ENCODE measurements at places on chromosomes 5 and 9.
A peak's percentile ranks its signal among the peaks of the same experiment; 100 is the strongest.

DNA sequence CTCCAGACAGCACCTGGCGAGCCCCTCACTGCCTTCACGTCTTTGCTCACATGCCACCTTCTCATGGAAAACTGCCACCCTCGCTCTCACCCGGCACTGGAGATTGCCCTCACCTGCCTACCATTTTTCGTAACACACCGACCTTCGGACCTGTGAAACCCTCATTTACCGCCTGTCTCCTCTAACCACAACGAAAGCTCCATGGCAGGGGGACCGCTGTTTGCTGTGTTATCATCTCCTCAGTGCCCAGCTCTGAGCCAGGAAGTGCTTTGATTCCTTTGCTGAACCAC, 109.2 kb upstream of the PHYKPL start:
- H3K36me3 ChIP-seq = no peaks in the 10 kb centered on the region
- H3K4me3 ChIP-seq = no peak overlapping the region
- peaks cover 13% of the 10 kb centered on the region for H3K4me1 ChIP-seq
- H3K27ac ChIP-seq = no peak overlapping the region
- no peak for DNase-seq
- H3K27me3 ChIP-seq = no peaks in the 10 kb centered on the region

DNA sequence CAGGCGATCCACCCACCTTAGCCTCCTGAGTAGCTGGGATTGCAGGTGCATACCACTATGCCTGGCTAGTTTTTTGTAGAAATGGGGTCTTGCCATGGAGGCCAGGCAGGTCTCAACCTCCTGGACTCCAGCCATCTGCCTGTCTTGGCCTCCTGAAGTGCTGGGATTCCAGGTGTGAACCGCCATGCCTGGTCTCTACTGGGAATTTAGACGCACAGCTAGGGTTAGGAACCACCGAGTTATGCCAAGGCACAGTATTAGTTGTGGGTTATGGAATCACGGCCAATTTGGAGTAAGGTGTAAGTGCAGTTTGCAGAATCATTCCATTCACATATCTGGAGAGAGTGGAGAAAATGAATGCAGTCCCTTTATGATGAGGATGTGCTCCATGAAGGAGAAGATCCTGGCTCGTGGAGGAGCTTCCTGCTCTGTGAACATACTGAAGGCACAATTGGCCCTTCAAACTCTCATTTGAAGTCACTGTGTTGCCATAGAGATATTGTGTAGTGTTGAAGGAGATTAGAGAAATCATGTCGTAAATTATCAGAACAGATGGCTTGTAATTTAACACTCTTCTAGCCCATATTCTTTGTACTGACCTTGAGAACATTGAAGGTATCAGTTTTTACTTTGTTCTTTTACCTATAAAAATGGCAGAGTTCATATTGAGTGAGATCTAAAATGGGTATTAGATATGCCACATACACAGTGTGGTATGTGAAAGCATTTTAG, 18.8 kb downstream of the TRIO start:
- no peaks in the 10 kb centered on the region for H3K36me3 ChIP-seq
- no peak for DNase-seq
- H3K27me3 ChIP-seq = no peaks in the 10 kb centered on the region
- H3K27ac ChIP-seq = no peak overlapping the region
- H3K4me1 ChIP-seq = peaks cover 15% of the 10 kb centered on the region

- H3K27me3 ChIP-seq = no peaks in the 10 kb centered on the region
- peaks cover 100% of the 10 kb centered on the region for H3K36me3 ChIP-seq
Measured at GRCh38 chr9:128999581-129000206, 28.4 kb downstream of the SH3GLB2 start.

DNA sequence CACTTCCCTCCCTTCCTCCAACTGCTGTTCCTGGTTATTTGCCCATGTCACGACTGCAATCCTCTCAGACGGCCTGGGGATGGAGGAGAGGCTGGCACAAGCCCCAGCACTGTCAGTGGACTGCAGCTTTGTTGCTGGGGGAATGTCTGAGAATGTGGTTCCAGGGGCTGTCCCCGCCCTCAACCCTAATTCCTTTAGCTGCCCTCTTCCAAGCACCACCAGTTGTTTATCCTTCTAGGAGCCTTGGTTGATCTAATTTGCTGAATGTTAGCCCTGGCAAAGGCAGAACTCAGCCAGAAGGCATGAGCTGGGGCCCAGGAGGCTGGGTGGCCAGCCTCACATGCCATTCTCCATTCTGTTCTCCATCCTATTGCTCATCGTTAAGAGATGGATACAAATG, 51.6 kb downstream of the ADAM19 start:
- H3K4me3 ChIP-seq = no peak overlapping the region
- peaks cover 18% of the 10 kb centered on the region for H3K4me1 ChIP-seq
- DNase-seq = no peak
- H3K36me3 ChIP-seq = no peaks in the 10 kb centered on the region

- no peak for DNase-seq
- H3K27me3 ChIP-seq = no peaks in the 10 kb centered on the region
- no peaks in the 10 kb centered on the region for H3K36me3 ChIP-seq
- H3K4me1 ChIP-seq = peaks cover 56% of the 10 kb centered on the region
Measured at GRCh38 chr9:124839612-124840299, 13.5 kb upstream of the WDR38 start.

DNA sequence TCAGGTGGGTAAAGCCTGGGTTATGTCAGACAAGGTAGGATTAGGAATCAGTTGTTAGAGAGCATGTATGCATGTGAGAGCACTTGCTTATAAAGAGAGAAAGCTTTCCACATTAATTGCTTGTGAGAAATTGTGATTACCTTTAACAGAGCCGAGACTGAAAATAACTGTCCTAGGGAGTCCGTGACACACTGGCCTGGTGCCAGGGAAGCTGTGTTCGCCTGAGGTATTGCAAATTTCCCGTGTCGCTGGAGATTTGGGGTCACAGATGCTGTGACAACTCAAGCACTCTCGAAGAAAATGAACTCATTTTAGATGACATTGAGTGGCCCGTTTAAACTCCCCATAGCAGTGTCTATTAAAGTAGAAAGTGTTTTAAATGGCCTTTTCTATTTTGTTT, 9.6 kb downstream of the SLC1A1 start:
- no peak overlapping the region for H3K4me3 ChIP-seq
- H3K27ac ChIP-seq = no peak overlapping the region
- no peaks in the 10 kb centered on the region for H3K27me3 ChIP-seq
- H3K4me1 ChIP-seq = no peaks in the 10 kb centered on the region
- no peak for DNase-seq

DNA sequence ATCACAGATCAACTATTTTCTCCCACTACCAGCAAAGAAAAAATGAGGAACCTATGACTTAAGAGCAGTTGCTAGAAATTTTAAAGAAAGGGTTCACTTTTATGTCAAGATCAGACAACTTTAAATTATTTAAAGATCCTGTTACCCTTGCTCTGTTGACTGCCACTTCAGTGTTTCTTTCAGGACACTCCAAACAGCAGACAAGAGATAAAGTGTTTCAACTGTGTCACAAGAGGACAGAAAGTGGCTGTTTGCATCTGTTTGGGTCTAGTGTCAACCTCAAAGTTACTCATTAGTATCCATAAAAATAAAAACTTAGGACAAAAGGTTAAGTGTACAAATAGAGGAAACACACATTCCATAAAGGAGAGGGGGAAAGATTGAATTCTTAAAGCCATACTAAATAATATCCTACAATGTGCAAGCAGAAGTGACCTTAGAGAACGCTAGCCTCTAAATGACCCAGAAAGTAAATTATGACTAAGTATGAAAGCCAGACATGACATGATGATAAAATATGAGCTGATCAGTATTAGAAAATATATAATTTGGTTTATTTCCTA, 24.9 kb downstream of the HMGCS1 start:
- H3K27me3 ChIP-seq = no peaks in the 10 kb centered on the region
- no peak for DNase-seq
- H3K36me3 ChIP-seq = peaks cover 77% of the 10 kb centered on the region
- no peaks in the 10 kb centered on the region for H3K4me1 ChIP-seq
- H3K4me3 ChIP-seq = no peak overlapping the region
- H3K27ac ChIP-seq = no peak overlapping the region

DNA sequence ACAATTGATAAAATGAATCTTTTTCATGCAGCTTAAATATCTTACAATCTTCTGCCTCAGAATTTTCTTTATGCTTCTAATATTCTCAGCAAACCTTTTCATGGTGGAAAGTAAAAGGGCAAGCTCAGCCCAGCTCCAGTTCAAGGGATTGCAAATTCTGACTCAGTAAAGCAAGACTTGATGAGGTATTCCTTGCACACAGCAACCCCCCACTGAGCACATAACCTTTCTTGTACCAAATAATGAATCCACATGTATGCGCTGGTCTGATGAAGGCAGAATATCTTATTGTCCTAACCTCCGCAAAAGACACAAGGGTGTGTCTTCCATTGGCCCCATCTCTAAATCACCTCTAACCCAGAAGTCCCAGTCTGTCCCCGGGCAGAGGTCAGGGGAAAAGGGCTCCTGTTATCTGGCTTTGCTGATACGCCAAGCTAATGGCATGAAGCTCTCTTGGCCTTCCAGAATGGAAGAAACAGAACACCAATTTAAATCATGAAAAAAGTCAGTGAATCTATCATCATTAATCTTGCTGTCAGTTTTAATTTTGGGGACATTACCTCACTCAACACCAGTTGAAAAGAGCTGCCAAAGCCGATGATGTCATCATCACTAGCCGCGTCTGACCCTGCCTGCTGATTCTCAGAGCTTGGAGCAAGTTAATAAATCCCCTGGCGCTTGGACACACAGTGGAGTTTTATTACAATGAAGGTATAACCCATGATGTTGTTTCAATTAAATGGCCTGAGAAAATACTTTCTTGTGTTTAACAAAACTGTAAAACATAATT, 592.5 kb upstream of the CLINT1 start:
- DNase-seq = no peak
- H3K4me3 ChIP-seq = no peak overlapping the region
- no peaks in the 10 kb centered on the region for H3K27me3 ChIP-seq
- H3K4me1 ChIP-seq = no peaks in the 10 kb centered on the region
- H3K27ac ChIP-seq = peak overlapping the region; percentile 61

- H3K27me3 ChIP-seq = no peaks in the 10 kb centered on the region
- no peak for DNase-seq
- H3K4me1 ChIP-seq = no peaks in the 10 kb centered on the region
- H3K27ac ChIP-seq = no peak overlapping the region
- no peaks in the 10 kb centered on the region for H3K36me3 ChIP-seq
Measured at GRCh38 chr5:160377651-160378050, 7.2 kb upstream of the C1QTNF2 start.

- DNase-seq = no peak
- H3K4me3 ChIP-seq = no peak overlapping the region
- H3K36me3 ChIP-seq = peaks cover 8% of the 10 kb centered on the region
- no peaks in the 10 kb centered on the region for H3K27me3 ChIP-seq
- H3K27ac ChIP-seq = no peak overlapping the region
Measured at GRCh38 chr5:141633871-141634561, 2.6 kb downstream of the HDAC3 start.

GRCh38 chr5:115895821-115896220, 54.1 kb downstream of the AP3S1 start:
- no peaks in the 10 kb centered on the region for H3K4me1 ChIP-seq
- H3K36me3 ChIP-seq = peaks cover 21% of the 10 kb centered on the region
- DNase-seq = no peak
- H3K27me3 ChIP-seq = no peaks in the 10 kb centered on the region
- no peak overlapping the region for H3K4me3 ChIP-seq
- H3K27ac ChIP-seq = no peak overlapping the region

DNA sequence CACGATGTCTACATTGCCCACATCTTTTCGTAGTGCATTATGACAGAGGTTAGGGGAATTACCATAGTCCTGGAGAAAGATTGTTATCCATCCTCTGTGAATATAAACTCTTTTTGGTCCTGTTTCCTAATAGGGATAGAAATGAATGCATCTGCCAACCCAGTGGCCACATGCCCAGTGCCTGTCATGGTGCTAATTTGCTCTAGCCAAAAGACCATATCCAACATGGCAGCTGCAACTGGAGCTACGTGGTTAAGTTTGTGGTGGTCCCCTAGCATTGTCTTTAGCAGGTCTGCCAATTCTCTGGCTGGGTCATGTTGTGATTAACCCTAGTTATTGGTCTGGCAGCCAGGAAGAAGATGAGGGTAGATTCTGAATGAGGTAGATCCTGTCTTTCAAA, 87.5 kb downstream of the FGF18 start:
- H3K36me3 ChIP-seq = no peaks in the 10 kb centered on the region
- H3K4me1 ChIP-seq = no peaks in the 10 kb centered on the region
- H3K27ac ChIP-seq = no peak overlapping the region
- DNase-seq = no peak
- no peak overlapping the region for H3K4me3 ChIP-seq

DNA sequence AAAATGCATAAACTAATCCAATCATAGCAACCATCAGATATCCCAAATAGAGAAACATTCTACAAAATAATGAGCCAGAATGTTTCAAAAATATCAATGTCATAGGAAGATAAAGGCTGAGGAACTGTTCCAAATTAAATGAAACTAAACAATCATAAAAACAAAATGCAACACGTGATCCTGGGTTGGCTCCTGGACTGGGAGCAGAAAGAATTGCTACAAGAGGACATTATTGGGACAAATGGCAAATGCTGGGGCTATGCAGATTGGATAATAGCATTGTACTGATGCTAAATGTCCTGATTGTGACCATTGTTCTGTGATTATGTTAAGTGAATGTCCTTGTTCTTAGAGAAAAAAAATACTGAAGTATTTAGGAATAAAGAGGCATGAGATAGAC, 54.2 kb upstream of the AKNA start:
- no peak for DNase-seq
- H3K27ac ChIP-seq = no peak overlapping the region
- no peaks in the 10 kb centered on the region for H3K27me3 ChIP-seq
- H3K4me3 ChIP-seq = no peak overlapping the region
- no peaks in the 10 kb centered on the region for H3K4me1 ChIP-seq

DNA sequence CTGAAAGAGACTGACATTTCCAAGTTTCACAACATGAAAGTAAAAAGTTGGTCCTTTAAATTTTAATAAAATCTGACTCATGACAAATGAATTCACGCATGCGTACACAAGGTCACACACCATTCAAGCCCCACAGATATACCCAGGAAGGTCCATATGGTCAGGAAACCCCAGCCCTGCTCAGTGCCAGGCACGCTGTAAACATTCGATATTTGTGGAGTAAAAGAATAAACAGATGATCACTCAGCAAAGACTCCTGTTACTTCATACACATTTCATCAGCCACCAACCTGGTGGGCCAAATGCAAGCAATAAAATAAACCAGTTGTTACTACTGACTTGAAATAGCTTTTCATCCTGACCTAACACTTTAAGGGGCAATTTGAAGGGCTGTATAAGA, 158.0 kb upstream of the RETREG1 start:
- no peaks in the 10 kb centered on the region for H3K36me3 ChIP-seq
- no peaks in the 10 kb centered on the region for H3K4me1 ChIP-seq
- no peaks in the 10 kb centered on the region for H3K27me3 ChIP-seq
- DNase-seq = no peak
- H3K4me3 ChIP-seq = no peak overlapping the region

DNA sequence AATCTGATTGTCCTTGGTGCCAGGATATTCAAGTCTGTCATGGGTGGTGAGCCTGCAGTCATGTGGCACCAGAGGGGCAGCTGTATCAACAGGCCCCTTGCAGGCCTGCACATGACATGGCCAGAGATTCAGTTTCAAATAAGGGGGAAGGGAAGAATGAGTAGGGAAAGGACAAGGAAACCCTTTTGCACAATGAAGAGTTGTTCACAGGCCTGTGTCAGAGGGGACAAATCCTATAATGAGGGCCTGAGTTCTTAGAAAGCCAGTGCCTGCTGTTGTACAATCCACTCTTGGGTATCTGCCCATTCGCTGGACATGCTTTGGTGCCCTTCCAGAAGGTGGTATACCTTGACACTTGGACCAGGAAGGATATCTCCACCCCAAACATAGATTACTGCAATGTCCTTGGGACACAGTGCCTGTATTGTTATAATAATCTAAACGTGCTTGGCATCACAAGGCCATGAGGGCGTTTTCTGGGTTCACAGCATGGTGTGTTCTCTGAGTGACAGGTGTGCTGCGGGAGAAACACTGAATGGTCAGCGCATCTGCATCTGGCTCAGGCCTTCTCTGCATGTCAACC, 1.9 kb upstream of the TMEM171 start:
- H3K4me3 ChIP-seq = no peak overlapping the region
- peaks cover 5% of the 10 kb centered on the region for H3K4me1 ChIP-seq

Data from esophagus squamous epithelium (tissue), 5 donors.